ENCODE measurements at places on chromosomes 16 and 17. TPM values are rescaled to one million over a fixed set of nuclear protein-coding genes. Genes with fewer than 3 reads are reported as not detected.

Gene APOH
- 1.3 TPM for total RNA-seq

Gene VMO1
- 6.0 TPM for total RNA-seq

Gene TBC1D3B
- 6.7 TPM for total RNA-seq

Gene CAVIN1
- total RNA-seq = 320 TPM

Gene TPSG1
- total RNA-seq = not detected

Gene CLEC19A
- 0.39 TPM for total RNA-seq

Gene KDM6B
- total RNA-seq = 37.6 TPM

Gene TP53TG3
- not detected for total RNA-seq

Gene PCYT2
- total RNA-seq = 38.0 TPM

Gene TMC7
- 5.2 TPM for total RNA-seq

Gene TNFSF13
- 79.2 TPM for total RNA-seq

Measured in left lung (tissue), 14 donors.